ENCODE measurements at places on chromosomes 1 and 21. TPM values are rescaled to one million over a fixed set of nuclear protein-coding genes. Genes with fewer than 3 reads are reported as not detected.
A peak's percentile ranks its signal among the peaks of the same experiment; 100 is the strongest.

NTMT2 gene
- total RNA-seq, result not detected

GRCh38 chr21:37006486-37007291, at the start of gene RIPPLY3:
Gene RIPPLY3 (plus strand): TSS chr21:37006702. CDS start chr21:37006773, 71 bp downstream.
- no peak for DNase-seq

GRCh38 chr1:10771789-10772188, 24.7 kb downstream of the CASZ1 start:
- DNase-seq, result no peak

- DNase-seq, result peak; percentile 49
Measured at GRCh38 chr1:34924759-34925555, 4.5 kb downstream of the DLGAP3 start.

DNA sequence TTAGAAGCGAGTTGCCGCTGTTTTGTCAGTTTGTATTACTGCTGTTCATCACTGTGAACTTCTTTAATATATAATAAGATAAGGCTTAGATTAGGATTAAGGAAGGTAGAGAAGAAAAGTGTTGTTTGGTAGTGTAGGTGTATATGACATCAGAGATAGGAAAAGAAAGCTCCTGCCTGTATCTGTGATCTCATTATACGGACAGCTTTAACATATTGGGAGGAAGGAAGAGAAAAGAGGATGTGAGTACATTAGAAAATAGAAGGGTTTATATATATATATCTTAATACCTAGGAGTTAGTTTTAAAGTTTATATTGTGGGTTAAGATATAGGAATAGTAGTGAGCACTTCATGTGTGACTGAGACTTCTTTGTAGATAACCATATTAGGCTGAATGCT, 71.0 kb downstream of the RALGPS2 start:
- no peak for DNase-seq
